Effector memory CD8-positive, alpha-beta T cell (primary cell): ENCODE measurements at places on chromosomes 12 and 14.
A peak's percentile ranks its signal among the peaks of the same experiment; 100 is the strongest.

DNA sequence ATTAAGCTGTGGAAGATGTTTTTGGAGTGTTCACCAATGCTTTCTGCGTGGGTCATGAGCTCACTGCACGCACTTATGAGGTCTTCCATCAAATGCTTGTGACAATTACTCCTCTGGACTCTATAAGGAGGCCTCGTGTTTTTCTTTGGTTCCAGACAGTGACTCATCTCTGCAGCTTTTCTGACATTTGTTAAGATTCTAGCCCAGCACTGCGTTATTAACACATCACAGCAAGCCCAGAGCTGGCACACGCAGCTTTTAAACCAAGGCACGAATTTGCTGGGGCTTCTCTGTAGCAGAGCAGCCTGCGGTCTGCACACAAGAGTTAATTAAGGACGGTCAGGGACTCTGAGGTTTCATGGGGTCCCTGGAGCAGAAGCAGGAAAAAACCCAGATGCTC lies 16.9 kb downstream of the MEG3 start:
- no peak for DNase-seq

DNA sequence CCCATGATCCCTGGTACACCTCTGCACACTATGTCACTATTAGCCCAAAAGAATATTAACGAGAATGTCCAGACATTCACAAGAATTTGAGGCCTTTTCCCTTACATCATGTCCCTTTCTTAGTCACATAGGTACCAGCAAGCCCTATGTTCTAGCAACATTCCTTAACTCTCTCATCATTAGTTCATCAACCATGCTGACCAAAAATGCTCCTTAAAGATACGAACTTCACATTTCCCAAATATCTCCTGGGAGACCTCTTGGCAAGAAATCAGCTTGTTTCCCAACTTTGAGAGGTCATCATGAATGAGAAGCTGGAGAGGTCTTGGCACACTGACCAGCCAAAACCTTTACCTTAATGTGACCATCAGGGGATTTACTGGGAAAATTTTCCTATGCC lies 4.6 kb downstream of the SALL2 start:
- DNase-seq: no peak

- no peak for DNase-seq
Measured at GRCh38 chr12:55875704-55876467, 33.1 kb upstream of the MMP19 start.

DNA sequence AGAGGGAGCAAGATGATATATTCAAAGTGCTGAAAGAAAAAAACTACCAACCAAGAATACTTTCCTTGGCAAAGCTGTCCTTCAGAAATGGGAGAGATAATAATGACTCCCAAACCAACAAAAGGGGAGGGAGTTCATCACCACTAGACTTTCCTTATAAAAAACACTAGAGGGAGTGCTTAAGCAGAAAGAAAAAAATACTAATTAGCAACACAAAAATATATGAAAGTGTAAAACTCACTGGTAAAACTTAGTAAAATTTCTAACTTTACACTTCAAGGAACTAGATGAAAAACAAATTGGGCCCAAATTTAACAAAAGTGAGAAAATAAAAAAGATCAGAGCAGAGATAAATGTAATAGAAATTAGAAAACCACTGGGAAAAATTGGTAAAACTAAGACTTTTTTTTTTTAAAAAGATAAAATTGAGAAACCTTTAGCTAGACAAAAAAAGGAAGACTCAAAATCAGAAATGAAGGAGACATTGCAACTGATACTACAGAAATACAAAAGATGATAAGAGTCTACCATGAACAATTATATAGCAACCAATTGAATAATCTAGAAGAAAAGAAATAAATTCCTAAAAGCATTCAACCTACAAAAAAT lies 60.4 kb upstream of the FAR2 start:
- no peak for DNase-seq

DNA sequence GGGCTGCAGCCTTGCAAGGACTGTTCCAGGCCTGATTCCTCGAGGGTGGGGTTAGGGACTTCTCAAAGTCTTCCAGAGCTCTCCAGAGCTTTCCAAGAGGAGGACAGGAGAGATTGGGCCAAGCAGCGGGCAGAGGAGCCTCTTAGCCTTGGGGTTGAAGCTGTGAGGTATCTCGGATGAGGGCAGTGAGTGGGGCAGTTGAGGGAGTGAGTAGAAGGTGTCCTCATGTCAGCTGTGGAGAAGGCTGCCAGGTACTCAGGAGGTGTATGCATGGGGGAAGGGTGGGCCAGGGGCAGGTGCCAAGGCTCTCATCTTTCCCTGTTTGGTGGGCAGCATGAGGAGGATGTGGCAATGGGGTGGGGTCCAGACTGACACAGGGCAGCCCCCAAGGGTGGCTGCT lies 7.7 kb downstream of the KRT83 start:
- DNase-seq: no peak

- DNase-seq: no peak
Measured at GRCh38 chr12:94873734-94874517, 129.6 kb downstream of the NDUFA12 start.

- DNase-seq: peak; percentile 80
Measured at GRCh38 chr14:64504897-64505794, 576 bp downstream of the ZBTB1 start.

- no peak for DNase-seq
Measured at GRCh38 chr14:100540141-100540925, 46.9 kb downstream of the BEGAIN start.

GRCh38 chr12:2410496-2410895 lies 357.7 kb downstream of the CACNA1C start:
- no peak for DNase-seq

DNA sequence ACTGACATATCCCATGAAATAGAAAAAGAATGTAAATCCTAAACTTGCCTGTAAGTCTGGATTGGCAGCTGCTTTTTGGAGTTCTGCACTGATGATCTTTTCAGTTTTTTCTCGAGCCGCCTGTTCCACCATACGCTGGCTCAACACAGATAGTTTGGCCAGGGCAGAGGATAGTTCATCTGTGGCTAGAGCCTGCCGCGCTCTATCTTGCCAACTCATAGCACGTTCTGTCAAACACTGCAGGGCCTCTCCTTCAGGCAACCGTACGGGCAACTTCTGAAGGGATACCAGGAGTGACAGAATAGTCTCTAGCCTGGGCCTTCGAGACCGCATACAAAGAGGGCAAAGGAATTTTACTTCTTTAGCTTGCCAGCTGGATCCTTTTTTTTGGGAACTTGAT lies 44.8 kb upstream of the SLC6A13 start:
- no peak for DNase-seq

GRCh38 chr12:52202361-52203078 lies 10.7 kb upstream of the KRT80 start:
- no peak for DNase-seq
